ENCODE measurements at places on chromosomes 5 and 9.

- DNase-seq, result no peak
Observed at GRCh38 chr5:98722188-98722587, 51.3 kb upstream of the RGMB start.

- no peak for DNase-seq
Observed at GRCh38 chr9:117963493-117964090, 259.4 kb downstream of the TLR4 start.

DNA sequence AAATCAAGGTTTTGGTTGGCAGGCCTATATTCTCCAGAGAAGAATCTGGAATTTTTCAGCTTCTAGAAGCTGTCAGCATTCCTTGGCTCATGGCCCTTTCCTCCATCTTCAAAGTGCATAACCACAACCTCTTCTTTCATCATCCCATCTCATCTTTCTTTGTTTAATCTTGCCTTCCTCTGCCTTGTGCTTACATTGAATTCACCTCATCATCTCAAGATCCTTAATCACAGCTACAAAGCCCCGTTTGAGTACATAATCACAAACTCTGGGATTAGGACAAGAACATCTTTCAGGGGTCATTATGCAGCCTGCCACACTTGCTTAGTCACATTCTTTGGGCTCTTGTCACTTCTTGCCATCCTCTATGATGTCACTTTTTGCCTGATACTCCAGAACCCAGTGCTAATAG is 130.3 kb downstream of the FOXD1 start:
- DNase-seq, result no peak

GRCh38 chr5:98588215-98588614 is 185.2 kb upstream of the RGMB start:
- no peak for DNase-seq

DNA sequence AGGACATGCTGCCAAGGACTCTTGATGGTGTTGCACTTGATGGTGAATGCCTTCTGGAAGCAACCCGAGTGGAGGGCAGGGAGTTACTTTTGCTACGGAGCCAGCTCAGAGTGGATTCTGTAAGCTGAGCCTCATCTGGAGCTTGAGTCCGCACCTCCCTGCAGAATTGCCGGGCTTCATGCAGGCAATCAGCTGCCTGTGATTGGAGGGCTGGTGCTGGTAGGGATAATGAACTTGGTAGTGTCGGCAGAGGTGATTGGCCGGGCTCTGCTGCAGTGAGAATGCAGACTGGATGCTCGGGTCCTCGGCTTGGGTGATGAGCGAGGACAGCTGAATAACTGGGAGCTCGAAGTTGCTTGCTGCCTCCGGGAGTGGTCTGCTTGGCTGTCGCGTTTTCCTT is 23.1 kb downstream of the SLC25A25 start:
- DNase-seq, result peak; percentile 94

DNA sequence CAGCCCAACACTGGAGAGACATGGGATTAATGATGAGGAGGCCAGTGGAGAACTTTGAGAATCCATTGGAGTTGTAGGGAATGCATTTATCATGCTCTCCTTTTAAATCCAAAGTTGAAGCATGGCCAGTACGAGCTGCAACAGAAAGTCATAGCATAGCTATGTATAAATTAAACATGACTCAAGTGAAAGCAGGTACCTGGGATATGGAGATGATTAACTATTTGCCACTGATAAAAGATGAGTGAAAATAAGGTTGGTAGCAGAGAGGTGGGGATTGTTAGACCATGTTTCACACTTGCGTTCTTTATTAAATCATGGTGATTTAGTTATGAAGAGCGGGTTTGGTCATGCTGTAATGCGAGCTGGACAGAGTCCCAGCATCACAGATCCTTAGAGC is 189.6 kb downstream of the ARHGEF28 start:
- no peak for DNase-seq

DNA sequence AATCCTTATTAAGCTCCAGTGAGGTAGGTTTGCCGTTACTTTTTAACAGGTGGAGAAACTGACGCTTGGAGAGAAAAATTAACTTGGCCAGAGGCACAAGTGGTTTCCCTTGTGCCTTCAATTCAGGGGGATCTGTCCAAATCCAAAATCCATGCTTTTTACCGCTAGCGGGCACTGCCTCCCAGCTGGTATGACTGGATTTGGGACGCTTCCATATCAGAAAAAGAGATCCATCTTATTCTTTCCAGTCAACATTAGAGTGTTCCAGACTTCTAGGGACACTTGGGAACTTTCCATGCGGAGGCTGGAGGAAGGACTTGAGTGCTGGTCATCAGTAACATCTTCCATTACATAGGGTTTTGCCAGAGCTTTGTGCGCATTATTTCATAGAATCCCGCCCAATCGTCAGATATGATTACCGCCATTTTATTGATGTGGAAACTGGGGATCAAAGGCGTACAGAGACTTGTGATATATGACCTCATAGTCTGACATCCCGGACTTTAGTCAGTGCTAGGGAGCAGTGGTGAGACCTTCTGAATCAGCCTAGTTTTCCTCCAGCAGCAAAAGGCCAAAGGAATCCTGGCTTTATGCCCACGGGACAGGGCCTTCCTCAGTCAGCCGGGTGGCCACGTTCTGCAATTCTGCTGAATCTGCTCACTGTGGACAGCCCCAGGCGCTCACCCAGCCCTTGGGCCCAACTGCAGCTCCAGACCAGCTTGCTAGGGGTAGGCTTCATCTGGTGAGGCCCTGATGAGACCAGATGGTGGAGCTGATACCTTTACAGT is 1.1 kb upstream of the GNPDA1 start:
- DNase-seq, result peak; percentile 30

DNA sequence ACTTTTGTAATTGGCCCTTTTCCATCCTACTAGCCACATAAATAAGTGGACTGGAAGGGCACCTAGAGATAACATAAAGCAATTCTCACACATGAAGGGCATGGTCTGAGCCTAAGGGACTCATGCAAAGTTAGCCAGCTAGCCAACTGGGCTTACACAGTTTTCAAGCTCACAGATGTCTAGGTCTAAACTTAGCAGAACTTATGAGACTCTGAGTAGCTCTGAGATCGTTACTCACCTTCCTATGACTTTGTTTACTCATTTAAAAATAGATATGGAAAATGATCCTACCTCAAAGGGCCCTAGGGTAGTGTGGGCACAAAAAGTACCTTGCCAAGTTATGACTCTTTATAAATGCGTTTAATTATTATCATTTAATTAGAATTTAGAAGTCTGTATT is 410.4 kb upstream of the MPDZ start:
- DNase-seq, result no peak

DNA sequence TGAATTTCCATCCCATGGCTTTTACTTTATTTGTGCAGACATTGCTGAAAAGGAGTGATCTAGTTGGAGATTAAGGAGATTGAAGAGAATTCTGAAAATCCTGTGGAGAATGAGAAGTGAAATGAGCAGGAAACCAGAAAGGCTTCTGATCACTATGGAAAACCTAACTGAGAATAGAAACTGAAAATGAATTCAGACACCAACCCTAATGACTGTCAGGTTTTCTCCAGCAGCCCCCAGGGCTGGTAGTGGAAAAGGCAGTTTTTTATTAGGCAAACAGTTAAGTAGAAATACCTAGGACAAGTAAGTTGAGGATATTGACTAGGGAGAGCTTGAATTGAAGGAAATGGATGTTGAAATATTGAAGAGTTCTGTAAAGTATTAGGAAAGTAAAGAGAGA is 14.7 kb upstream of the ARRDC3 start:
- DNase-seq, result no peak

- DNase-seq, result no peak
Observed at GRCh38 chr5:174721530-174722432, 2.6 kb upstream of the MSX2 start.

DNA sequence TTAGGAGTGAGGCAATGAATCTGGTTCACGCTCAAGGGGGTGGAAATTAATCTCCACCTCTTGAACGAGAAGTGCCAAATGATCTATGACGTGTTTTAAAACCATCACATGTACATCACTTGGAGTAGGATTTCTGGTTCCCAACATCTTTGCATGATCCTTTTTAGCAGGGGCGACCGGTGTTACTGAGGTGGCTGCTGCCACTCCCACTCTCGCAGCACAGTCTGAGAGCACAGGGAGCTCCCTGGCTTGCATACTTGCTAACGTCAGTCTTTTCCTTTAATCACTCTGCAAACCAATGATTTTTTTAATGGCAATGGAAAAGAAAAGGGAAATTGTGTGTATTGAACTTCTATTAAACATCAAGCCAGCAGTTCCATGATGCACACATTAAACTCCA is 624.4 kb downstream of the IRX1 start:
- DNase-seq, result no peak

DNA sequence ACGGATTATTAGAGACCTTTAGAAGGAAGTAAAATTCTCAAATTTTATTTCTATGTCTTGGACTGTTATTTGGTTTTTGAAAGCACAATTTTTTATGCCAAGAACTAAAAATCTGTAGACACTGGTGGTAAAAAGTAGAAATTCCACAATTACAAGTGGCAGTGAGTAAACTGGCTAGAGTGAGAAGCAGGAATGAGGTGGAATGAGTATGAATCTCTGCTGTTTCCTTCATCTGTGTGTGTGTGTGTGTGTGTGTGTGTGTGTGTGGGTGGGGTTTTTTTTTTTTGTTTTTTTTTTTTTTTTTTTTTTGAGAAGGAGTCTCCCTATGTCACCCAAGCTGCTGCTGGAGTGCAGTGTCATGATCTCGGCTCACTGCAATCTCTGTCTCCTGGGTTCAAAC is 94.2 kb downstream of the TLE4 start:
- no peak for DNase-seq

DNA sequence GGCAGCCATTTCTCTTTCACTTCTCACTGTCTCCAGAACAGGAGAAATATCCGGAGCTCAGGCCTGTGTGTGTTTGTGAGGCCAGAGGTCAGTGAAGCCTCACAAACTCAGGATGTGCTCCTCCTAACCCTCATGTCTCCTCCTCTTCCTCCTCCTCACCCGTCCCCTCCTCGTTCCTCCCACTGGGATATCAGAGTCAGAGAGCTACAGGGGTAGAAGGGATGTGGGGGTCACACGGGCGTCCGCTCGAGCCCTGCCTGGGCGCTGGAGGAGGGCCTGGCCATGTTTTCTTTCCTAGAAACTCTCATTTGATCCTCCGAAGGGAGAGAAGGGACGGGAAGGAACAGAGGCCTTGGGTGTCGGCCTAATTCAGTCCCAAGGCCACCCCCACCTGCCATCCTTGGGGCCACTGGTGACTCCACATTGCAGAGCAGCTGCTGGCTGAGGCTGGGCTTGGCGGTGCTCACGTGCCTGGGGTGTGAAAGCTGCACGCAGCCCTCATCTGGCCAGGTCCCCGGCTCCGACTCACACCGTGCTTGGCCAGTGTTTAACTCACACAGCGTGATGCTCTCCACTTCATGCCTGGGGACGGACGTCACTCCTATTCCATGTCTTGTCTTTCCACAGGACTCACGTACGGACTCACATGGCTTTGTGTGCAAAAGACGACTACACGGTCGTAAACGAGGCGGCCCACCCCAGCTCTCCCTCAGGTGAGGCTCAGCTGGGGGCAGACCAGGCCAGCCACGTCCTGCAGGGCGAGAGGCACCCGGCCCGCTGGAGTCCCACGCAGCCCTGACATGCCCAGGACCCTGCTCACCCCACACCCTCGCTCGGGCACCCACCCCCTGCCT is 22.6 kb upstream of the SLC6A19 start:
- DNase-seq, result no peak

GRCh38 chr9:35029852-35030251 is 40.3 kb downstream of the DNAJB5 start:
- no peak for DNase-seq

DNA sequence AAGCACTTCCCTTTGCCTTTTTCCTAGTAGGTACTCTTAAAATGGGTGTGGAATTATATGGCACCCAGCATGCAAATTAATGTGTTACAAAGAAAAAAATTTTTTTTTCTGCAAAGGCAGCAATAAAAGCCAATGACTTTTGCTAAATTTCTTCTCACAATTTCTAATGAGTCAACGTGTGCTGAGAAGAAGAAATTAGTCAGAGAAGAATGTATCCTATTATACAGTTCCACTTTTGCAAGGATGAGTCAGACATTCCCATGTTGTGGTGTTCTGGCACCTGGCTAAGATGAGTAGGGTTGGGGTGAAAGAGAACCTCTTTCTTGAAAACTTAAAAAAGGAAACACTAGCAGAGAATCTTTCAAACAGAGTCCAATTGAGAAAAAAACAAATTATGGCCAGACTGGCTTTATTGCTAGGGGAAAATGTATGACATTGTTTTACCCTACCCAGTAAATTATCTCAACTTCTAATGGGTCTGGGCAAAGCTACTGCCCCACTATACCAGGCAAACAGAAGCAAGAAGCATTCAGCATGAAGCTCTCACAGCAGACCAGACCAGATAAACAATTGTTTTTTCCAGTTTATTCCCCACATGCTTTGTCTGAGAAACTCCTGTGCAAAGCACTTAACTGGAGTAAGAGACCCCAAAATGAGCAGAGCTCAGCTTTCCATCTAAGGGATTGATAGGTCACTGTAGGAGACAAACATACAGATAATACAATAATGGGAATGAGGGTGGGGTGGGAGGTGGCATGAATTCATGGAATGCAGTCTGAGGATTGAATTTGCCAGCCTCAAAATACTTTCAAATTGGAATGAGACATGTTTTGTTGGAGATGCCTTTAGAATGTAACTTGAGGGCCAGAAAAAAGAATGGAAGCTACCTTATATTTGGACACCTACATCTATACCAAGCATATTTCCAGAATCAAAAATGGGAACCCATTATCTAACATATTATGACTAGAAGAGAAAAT is 220.8 kb upstream of the RFX3 start:
- no peak for DNase-seq

DNA sequence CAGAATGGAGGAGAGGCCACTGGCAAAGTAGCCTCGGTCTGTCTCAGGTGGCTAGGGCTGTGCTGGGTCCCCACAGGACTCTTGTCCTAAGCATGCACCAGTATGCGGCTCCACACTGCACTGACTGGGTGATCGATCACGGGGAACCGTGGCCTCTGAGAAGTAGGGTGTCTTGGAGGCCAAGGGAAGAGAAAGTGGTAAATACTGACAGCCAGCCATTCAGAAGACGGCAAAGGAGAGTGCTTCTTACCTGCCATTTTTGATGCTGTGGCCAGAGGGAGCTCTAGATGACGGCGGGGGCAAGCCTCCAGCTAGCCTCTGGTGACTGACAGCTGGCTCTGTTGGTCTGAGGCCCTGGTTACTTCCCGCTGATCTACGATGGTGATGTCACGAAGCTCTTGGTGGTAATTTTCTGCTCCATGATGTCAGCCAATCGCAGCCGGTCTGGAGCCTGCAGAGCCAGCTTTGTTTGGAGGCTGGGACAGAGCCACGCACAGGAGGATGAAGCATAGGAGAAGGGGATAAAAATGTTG is 40.4 kb upstream of the GADD45G start:
- DNase-seq, result peak; percentile 83

GRCh38 chr5:137220523-137220927 is 278.6 kb downstream of the SPOCK1 start:
- DNase-seq, result peak; percentile 86

DNA sequence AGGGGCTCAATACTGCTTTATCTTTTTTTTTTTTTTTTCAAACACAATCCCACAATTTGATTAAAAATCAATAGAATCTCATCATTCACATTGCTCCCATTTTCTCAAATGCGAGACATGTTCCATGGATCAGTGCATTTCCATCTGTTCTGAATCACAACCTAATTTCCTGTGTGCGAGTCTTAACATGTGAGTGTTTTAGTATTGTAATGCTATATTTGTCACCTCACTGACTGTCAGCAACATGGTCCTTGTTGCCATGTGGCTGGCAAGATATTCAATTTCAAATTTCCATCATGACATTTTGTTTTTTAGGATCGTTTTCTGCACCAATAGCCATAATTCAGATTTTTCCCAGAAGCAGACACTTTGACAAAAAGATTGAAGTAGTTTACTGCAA is 233.2 kb upstream of the PRDM9 start:
- DNase-seq, result no peak

Measured in NCI-H82 (cell line).